ENCODE measurements at places on chromosomes 5 and 9.
A peak's percentile ranks its signal among the peaks of the same experiment; 100 is the strongest.

DNA sequence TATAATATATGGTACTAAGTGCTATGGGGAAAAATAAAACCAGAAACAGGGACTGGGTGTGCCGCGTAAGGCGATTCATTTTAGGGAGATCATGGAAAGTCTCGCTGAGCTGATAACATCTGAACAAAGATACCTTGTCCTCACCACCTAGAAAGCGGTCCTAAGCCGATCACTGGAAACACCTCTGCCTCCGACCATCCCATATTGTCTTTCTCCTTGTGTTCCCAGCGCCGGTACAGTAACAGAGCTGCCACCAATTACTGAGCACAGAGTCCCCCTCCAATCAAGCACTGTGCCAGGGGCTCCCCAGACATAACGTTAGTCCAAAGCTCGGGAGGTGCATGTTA, 704 bp downstream of the CCDC112 start:
- DNase-seq, result no peak

DNA sequence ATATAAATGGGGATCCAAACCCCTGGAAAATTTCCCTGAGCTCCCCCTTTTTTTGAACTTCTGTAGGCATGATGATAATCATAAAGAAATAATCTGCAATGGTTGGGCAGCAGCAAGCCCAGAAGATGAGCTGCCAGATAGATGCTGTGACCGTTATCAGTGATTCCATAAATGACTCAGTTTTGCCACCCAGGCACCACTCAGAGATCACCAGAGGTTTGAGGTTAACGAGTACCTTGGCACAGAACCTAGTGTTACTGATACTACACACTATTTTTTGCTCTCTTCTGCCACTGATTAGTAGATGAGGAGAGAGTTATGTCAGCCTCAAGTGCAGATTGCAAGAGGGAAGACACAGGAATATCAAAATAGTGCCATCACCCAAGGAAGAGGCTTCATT, 199.3 kb upstream of the PTGER4 start:
- no peak for DNase-seq

DNA sequence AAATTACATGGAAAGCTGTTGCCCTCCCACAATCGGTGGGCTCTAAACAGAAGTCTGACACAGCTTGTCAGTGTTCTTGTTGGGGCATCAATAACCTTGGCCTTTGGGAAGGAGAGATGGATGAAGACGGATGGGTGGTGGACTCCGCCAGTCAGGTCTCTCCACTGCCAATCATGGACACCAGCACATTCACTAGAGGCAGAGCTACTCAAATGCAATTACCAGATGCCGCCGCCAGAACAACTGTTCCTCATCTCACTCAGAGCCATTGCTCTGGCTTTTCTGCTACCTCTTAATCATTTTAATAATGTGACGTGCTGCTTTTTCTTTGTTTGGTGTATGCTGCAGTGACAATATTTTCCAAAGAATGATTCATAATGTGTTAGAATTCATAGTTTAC, 27.9 kb upstream of the SEMA5A start:
- DNase-seq, result no peak

- DNase-seq, result peak; percentile 75
These were observed 56.4 kb upstream of the GOLPH3 start for GRCh38 chr5:32230356-32231099.

DNA sequence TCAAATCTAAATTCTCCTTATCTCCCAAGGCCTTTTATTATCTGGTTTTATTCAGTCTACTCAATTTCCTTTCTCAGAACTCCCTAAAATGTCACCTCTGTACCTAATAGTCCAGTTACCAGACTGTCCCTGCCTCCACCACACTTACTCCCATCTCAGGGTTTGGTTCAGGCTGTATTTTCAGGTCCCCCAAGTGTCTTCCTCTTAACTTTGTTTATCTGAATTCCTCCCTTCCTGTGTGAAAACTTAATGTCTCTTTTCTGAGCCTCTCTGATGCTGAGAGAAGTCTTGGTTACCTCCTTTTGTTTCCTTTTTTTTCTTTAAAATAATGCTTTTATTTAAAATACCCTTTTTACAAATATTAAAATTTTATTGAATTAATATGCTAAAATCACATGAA, 133.4 kb downstream of the PAM start:
- DNase-seq, result no peak

DNA sequence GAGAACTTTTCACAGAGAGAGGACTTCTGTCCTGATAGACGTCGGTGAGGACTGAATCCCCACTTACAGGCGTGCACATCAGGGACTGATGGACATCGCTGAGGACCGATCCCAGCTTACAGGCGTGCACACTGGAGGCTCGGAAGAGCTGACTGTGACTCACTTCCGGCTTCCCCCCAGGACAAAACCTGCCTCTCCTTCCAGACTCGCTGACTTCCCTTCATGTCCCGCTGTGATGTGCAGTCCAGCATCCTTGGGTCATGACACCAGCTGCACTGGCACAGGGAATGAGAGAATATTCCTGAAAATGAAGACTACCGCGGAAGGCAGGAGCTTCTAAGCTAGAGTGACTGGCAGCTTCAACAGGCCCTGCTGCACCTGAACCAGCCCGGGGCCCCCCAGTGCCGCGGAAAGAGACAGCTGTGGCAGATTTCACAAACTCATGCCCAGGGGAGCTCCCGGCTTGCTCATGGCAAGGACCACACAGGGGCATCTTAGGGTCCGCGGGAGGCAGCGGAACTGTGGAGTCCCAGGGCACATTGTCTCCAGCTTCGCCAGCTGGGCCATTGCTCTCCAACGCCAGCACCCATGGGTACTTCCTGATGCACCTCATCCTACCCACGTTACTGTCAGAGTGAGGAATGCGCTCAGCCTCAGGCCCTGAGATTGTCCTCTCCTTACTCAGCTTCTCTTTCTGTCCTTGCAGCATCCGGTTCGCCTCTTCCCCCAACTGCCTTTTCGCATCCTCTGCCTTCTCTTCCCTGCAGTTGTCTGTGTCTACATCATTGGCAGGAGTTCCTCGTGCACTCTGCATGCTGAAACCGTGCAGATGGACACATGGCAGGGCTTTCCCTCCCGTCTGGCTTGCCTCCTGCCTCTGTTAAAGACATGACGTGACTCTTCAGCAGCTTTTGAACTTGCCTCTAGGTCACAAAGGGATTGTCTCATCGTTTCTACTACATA, 29.5 kb downstream of the SURF6 start:
- DNase-seq, result no peak

- DNase-seq, result no peak
These were observed 213.3 kb upstream of the TUSC1 start for GRCh38 chr9:25891527-25891926.

- no peak for DNase-seq
These were observed 680.7 kb downstream of the PRR16 start for GRCh38 chr5:121144764-121145163.

GRCh38 chr9:114016629-114017423, 61.3 kb downstream of the AMBP start:
- no peak for DNase-seq

DNA sequence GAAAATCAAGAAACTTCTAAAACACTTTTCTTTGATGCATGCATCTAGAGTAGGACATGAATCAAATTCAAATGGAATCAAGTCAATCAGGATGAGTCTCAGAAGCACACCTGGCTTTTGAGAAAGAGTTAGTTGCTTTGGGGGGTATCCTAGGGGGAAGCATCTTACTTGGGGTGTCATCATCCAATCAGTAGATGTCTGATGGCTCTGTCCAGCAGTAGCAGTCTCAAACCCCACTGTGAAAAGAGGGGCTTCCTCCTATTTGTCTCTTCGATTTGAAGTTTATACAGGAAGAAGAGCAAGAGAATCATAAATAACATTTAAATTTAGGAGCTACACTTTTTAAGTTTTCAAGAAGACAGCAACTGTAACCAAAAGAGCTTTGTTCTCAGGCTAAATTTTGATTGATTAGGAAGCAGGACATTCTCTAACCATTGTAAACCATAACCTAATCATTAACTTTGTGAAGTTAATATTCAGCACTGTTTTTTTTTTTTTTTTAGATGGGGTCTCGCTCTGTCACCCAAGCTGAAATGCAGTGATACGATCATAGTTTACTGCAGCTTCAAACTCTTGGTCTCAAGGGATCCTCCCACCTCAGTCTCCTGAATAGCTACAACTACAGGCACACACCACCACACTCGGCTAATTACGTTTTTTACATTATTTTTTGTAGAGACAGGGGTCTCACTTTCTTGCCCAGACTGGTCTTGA, 614.7 kb downstream of the CSNK1G3 start:
- no peak for DNase-seq

Data from MV-4-11 (cell line).